ENCODE measurements at places on chromosomes 16 and 17.

GRCh38 chr16:21175397-21175796 lies 16.9 kb downstream of the LDAF1 start:
- no peak for DNase-seq

DNA sequence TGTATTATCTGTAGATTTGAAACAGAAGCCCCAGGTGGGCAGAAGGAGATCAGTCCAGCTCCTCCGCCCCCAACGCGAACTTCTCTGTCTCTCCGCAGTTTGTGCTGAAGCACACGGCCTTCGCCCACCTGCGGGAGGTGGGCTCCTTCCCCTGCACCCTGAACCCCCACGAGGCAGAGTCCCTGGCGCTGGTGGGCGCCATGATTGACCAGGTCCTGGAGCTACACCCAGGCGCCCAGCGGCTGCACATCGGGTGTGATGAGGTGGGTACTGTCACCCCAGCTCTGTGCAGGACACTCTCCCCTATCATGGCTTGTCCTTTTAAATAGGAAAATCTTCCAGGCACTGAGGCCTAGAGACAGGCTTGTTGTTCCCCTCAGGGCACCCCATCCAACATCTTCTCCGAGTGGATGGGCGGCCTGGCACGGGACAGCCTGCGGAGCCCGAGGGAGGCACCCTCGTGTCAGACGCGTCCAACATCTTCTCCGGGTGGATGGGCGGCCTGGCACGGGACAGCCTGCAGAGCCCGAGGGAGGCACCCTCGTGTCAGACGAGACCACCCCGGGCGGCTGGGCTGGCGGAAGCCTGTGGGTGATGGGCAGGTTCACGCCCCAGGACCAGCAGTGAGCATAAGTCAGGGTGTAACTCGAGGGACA lies 15.3 kb upstream of the OGFOD3 start:
- no peak for DNase-seq

GRCh38 chr17:39737760-39738567 lies at the start of gene GRB7:
GRB7 (plus strand) TSS chr17:39737938; CDS start chr17:39742302, 4,364 bp downstream.
- peak; percentile 84 for DNase-seq

GRCh38 chr16:3983081-3983520 lies 102.6 kb upstream of the CREBBP start:
- peak; percentile 95 for DNase-seq

DNA sequence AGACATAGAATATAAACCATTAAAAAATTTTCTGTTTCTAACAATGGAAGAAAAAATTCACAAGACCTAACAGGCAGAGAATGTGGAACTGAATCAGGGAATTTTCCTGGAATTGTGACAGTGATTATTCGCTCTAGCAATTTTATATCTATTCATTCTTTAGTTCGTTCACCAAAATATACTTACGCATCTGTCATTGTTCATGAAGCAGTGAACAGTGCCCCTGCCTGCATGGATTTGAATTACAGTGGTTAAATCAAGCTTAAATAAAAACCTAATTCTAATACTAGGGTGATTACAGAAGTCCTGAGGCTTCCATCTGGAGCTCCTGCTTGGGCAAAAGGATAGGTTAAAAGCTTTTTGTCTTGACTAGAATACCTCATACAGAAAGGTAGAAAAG lies 48.6 kb downstream of the ABCA8 start:
- DNase-seq = no peak

DNA sequence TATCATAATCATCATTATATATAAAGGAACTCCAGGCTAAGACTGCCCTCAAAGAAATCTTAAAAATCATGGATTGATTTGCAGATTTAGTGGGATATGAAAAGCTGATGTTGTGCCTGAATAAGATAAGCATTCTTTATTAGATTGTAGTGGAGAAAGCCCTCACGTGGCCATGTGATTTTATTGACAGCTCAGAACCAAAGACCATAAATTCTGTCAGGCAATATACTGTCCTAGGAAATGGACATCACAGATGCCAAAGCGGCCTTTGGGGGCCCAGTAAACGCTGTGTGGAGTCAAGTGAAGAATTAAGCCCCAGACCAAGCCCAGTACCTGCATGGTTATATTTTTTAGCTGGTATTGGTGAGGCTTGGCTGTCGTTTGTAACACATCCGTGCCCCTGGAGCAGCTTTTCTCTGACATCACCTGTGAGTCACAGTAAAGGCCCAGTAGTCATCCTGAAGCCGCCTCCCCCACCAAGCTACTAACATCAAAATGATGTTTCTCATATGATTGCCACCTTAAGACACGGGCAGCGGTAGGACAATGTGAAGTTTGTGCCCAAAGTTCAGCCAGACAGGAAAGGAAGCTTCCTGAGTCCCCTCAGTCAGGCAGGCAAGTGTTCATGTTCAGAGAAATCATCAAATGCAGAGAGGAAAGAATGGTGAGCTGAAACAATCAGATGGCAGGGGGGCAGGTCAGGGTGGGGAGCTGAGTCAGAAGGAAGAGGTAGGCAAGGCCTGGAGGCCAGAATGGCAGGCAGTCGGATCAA lies 209.4 kb downstream of the IRX3 start:
- peak; percentile 59 for DNase-seq

DNA sequence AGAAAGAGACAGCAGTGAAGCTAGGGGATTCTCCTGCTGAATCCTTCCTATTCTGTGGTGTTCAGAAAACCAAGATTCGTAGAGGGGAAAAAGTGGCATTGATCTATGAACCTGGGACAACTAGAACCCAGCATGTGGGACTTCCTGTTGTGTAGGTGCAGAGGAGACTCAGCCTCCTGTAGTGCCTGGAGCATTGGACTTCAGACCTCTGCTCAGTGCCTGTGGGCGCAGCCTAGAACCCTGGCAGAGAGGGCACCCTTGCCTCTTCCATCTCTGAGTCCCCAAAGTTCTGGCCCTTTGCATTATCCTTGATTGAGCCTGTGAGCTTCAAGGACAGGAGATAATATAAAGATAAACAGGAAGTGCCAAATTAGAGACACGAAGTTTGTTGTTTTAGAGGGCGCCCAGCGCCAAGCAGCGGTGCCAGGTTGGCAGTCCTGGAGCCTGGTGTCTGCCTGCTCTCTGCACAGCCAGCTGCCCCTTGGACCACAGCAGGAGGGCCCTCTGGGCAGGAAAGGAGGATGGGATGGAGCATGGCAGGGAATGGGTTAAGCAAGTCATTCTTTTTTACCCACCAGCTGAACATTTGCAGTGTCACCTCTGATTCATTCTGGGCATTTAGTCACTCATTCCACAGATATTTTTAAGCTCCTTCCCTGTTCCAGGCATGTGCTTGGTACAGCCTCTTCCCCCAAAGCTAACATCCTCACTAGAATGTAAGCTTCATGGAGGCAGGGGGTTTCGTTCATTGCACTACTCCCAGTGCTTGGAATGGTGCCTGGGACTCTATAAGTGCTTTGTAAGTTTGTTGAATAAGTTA lies 11.9 kb upstream of the SP6 start:
- DNase-seq = no peak

GRCh38 chr17:74605361-74605760 lies 13.3 kb upstream of the CD300LD start:
- peak; percentile 79 for DNase-seq

DNA sequence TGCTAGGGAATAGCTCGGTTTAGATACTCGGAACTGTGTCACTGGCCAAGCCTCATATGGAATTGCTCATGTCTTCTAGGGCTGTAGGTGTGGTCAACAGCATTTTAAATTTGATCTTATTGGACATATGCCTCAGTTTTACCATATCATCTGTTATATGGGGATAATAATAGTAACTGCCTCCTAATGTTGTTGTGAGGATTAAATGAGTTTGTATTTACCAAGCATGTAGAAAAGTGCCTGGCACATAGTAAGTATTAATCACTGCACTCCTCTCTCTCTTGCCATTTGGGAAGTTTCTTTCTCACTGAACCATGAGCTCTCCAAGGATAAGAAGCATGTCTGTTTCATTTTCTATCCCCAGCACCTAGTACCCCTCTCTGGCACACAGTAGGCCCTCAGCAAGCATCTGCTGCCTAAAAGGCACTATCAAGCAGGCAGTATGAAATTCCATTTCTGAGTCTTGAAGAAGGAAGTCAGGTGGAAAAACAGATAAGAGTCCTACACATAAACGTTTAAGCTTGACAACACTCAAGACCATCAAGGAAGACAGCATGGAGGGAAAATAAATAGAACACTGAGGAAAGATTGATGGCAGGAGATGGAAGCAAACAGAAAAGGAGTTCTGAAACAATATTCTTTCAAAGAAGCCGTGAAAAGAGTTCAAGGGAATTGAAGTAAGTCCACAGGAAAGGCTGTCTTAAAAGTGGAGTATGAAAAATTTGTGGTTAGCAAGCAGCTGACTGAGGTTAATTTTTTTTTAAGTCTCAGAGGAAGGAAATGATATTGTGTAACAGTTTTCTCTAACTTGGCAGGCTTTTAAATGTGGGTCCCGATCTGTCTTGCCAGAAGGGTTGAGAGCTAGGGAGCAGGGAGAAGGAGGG lies 2.2 kb upstream of the ATP6V0A1 start:
- no peak for DNase-seq

GRCh38 chr17:45333702-45334092 lies 16.9 kb upstream of the MAP3K14 start:
- peak; percentile 42 for DNase-seq

- DNase-seq = peak; percentile 21
These were observed 11.6 kb downstream of the KRT33A start for GRCh38 chr17:41338961-41339485.

DNA sequence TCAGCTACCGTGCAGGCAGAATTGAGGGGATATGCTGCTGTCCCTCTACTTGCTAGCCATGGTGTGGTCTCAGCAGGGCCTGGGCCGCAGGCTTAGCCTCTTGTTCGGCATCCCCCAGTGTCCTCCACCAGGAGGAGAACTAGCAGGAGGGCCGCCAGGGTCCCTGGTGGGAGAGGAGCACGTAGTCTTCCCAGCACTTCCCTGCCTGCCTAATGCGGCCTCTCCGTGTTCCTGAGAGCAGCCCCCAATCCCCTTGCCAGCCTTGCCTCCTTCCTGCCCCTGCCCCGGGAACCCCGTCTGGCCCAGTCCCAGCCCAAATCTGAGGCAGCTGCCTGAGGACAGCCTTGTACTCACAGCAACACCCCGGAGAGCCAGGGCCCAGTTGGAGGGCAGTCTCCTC lies 38.1 kb downstream of the PLD6 start:
- DNase-seq = no peak

DNA sequence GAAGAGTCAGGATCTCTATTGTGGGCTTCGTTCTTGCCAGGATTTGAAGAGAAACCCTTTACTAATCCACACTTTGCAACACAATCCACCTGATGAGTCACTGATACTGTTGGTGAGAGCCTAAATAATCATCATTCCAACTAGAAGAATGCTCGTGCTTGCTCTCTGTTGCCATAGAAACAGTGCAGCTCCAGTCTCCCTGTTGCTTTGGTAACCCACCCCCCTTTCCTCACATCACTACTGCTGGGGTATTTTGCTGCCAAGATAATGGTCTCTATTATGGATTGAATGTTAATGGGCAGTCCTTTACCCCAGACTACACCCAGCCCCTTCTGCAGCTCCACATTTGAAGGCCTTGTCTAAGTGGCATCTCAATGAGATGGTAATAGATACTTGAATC lies 190.4 kb downstream of the ABCC12 start:
- peak; percentile 56 for DNase-seq

GRCh38 chr16:15502041-15502725 lies 67.8 kb downstream of the BMERB1 start:
- DNase-seq = peak; percentile 85

DNA sequence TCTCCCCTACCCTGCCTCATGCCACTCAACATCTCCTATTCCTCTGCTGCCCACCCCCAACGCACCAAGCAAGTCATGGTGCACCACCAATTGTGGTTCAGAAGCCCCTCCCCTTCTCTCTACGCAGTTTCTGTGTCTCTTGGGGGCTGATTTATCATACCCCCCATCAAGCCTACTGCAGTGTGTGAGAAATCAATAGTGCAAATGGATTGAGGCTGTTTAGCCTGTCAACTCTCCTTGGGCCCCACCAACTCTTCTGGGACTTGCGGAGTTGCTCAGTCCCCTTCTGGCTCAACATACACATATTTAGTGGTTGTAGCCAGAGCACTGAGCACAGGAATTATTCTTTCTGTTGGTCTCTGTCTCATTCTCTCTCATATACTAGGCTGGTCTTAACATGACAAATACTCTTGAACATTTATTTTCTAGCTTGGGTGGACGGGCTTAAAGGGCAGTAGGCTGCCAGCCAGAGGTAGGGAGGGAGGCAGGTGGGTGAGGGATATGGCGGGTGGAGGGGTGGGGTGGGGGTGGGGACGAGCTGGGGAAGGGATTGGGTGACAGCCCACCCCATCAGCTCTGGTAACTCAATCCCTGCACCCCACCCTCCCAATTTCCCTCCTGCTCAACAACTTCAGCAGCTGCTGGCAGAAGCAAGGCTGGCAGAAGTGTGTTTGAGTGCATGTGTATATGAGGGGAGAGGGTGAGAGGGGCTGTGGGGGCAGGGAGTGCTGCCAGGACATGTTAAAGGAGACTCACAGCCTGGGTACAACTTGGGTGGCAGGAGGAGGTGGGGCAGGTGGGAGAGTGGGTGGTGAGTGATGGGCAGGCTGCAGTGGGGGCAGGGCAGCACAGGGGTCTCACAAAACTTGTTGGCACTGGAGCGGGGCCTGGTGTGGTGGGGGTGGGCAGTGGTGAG lies 4.9 kb downstream of the RARA start:
- no peak for DNase-seq

- no peak for DNase-seq
These were observed 143.7 kb upstream of the CDH5 start for GRCh38 chr16:66222756-66223155.

GRCh38 chr17:41639492-41640473 lies 15.4 kb upstream of the KRT17 start:
- peak; percentile 66 for DNase-seq

- no peak for DNase-seq
These were observed 2100.7 kb downstream of the TP53TG3F start for GRCh38 chr16:35559911-35560636.

DNA sequence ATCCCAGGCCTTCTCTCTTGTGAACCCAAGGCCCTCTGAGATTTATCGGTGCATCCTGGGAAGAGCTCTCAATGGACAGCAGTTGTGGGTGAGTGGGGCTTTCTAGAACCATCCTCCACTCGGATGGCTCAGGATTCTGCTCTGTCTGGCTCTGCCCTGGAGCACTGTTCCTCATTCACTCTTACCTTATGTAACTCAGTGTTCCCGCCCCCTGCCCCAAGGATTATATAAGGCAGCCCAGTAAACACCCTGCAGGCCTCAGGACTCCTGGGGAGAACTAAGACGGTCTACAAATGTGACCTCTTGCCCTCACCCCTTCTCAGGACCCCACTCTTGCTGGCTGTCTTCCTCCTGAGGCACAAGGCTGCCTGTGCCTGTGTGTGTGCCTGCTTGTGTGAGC lies 3.8 kb downstream of the RPRML start:
- no peak for DNase-seq

DNA sequence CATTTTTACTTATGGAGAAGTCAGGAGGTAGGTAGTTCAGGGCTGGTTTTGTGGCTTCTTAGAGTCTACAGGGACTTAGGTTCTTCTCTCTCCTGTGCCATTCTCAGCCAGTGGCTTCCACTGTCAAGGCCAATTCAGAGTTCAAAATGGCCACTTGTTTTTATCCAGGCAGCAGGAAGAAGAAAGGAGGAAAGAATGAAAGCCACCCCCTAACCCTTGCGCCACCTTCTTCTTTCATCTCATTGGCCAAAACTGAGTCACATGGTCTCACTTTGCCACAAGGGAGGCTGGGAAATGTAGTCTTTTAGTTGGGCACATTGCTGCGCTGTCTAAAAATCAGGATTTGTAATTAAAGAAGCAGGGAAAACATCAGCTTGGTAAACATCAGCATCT lies 60.8 kb upstream of the MED9 start:
- DNase-seq = no peak

All from islet precursor cell (in vitro differentiated cells).